ENCODE measurements at places on chromosomes 13 and 19.
A peak's percentile ranks its signal among the peaks of the same experiment; 100 is the strongest.

DNA sequence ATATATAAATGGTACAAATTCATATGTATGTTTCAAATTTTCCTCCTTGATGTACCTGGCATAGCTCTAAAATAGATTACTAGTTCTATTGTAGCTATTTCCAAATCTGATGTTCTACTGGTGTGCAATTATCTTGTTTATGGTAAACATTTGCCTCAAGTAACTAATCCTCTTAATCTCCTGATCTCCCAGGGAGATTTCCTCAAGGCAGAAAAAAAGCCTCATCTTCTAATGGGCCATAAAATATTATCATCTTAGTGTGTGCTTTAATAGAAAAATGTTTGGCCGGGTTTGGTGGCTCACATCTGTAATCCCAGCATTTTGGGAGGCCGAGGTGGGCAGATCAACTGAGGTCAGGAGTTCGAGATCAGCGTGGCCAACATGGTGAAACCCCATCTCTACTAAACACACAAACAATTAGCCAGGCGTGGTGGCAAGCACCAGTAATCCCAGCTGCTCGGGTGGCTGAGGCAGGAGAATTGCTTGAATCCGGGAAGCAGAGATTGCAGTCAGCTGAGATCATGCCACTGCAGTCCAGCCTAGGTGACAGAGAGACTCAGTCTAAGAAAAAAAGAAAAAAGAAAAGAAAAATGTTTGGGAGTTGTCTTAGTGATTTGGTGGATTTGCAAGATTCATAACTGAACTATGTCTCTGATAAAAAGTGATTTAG is 498.9 kb upstream of the SLITRK5 start:
- DNase-seq = no peak

GRCh38 chr19:41541990-41542584 is 33.9 kb upstream of the CEACAM21 start:
- peak; percentile 58 for DNase-seq

GRCh38 chr13:41286370-41286769 is 23.0 kb upstream of the MTRF1 start:
- DNase-seq = no peak

DNA sequence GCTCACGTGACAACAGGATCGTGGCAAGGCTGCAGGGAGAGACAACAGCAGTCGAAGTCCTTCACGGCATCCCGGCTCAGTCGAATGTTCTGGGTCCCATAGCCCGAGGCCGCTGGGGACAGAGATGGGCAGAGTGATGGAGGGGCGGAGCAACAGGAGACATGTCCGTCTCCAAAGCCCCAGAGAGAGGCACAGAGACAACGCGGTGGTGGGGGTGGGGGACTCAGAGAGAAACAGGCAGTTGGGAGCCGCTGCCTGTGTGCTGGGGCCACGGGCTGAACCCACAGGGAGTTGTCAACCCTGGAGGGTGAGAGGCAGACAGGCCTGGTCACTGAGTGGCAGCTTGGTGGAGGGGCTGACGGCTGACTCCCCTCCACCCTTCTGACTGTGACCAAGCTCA is 20.4 kb downstream of the NOSIP start:
- no peak for DNase-seq

- DNase-seq = no peak
Measured at GRCh38 chr13:51097353-51098043, 13.6 kb downstream of the C13orf42 start.

GRCh38 chr13:19791953-19792537 is 9.3 kb upstream of the PSPC1 start:
- DNase-seq = no peak

DNA sequence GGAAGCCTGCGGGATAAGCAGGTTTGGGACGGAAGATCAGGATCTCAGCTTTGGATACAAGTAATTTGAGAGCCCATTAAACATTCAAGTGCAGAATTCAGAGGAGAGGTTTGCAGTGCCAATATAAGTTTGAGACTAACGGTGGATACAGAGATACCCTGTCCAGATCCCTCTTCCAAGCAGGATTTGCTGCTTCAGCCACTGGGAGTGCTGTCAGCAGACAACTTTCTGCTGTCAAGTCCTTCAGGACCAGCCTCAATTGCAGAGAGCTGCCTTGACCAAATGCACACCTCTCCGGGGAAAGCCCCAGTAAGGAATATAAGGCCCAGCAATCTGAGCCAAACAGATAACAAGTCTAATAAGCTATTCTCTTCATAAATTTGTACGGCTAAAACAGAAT is 46.1 kb upstream of the ZNF780A start:
- no peak for DNase-seq

- no peak for DNase-seq
Measured at GRCh38 chr19:32687681-32688080, 3.9 kb upstream of the NUDT19 start.

DNA sequence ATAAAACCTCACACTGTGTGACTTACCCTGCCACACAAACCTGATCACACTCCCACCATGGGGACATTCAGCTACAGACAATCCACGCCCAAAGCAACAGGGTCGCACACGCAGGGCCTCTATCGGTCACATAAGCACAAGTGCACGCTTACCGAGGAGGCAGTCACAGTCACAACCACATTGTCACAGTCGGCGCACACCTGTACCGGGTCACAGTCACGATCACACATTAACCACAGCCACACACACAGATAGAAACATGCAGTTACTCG is 579 bp downstream of the ZNF566 start:
- DNase-seq = no peak

DNA sequence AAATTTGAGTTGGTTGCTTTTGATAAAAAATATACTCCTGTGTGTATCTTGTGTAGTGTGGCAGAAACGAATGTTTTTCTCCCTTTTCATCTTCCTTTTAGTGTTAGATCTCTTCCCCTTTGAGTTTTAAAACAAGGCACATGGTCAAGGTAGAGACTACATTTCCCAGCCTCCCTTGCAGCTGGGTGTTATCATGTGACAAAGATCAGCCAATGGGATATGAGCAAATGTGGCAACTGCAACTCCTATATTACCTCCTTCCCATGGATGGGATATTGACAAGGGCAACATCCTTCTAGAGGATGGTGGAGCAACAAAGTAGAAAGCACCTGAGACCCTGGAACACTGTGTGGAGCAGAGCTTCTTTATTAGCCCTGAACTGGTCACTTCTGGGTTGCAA is 42.4 kb downstream of the ADGRE3 start:
- DNase-seq = no peak

GRCh38 chr13:83877651-83878355 is 4.5 kb downstream of the SLITRK1 start:
- no peak for DNase-seq

DNA sequence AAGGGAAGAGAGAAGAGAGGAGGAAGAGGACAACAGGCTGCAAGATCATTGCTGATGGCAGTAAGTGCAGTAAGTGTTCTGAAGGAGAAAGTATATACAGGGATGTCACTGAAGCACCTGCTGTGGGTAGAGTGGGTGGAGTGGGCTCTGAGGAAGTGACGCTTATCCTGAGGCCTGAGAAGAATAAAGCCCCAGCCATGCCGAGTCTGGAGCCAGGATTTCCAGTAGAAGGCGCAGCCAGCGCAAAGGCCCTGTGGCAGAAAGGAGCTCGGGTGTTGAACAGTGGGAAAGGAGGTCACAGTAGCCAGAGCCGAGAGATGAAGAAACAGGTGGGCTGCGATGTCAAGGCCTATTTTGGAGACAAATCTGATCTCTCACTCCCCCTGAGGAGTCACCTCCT is 31.8 kb upstream of the ADGRE5 start:
- no peak for DNase-seq

- no peak for DNase-seq
Measured at GRCh38 chr13:81872581-81872980, 1531.7 kb upstream of the SPRY2 start.

DNA sequence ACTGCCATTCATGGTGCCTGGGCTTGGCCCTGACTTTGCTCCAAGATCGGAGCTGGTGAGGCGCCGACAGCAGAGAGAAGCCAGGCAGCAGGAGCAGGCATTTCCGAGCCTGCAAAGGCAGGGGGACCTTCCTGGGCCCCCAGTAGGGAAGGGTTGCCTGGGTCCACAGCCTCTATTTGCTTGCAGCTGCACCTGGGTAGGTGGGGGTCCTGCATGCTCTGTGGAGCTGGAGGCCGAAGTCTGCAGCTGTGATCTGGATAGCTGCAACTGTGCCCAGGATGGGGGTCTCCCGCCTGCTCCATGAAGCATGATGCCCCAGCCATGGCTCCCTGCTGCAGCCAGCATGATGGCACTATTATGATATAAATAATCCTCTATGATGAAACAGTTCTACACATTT is 2144.2 kb downstream of the PCDH9 start:
- DNase-seq = no peak

DNA sequence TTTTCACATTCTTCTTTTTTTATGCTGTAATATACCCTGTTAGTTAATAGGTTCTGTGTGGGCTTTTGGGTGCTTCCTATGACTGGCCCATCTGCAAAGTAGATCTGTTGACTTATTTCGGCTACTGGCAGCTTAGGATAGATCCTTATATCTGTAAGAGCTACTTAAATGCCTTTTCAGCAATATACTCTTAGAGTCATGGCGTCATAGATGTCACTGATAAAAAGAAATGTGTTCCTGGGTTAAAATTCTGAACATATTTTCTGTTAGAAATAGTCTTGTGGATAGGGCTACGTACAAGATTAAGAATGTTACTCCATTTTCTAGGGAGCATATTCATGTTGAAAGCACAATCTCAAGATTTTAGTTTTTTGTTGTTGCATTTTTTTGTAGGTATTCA is 4.7 kb downstream of the AKAP11 start:
- no peak for DNase-seq

DNA sequence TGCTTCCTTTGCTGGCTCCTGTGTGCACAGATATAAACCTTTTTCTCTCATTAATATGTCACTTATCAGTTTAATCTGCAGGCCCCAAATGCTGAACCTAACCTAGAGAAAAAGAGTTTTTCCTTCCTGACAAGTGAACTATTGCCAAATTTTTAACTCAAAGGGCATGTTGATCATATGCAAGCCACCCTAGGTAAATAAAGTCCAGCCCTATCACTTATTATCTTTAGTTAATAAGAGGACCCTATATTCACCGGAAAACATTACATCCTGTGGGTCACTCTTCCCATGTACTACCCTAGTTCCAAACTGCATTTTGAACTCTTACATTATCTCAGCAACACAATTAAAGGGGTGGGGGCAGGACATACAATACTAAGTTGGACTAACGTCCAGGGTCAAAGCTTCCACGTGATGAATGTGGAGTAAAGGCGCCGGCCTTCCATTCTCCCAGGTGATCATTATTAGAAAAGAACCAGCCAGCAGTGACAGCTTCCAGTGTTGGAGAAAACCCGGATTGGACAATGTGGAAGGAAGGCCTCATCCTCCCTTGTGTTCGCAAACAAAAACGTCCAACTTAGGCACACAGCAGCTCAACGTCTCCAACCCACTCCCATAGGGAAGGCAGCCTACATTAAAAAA is 86.6 kb downstream of the STK24 start:
- DNase-seq = no peak

DNA sequence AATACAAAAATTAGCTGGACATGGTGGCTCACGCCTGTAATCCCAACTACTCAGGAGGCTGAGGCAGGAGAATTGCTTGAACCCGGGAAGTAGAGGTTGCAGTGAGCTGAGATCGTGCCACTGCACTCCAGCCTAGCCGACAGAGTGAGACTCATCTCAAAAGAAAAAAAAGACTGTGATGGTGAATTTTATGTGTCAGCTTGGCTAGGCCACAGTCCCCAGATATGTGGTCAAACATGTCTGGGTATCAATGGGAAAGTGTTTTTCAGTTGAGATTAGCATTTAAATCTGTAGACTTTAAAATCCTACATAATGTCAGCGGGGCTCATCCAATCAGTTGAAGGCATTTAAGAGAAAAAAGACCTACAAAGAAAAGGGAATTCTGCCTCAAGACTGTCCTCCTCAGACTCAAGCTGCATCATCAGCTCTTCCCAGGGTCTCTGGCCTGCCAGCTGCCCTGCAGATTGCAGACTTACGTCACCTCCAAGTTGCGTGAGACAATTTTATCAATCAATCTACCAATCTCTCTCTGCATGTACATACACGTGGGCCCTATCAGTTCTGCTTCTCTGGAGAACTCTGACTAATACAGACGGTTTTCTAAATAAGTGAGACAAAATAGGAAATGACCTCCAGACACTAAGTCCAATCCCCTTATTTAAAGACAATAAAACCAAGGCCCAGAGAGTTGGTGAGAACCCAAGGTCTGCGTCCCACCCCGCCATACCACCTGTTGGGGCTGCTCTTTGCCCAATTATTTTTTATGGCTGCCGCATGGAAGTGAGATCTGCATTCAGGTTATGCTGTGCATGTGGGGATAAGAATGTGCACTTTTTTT is 99.2 kb downstream of the ABCC4 start:
- DNase-seq = no peak

GRCh38 chr13:101490406-101491015 is 38.0 kb downstream of the ITGBL1 start:
- no peak for DNase-seq

DNA sequence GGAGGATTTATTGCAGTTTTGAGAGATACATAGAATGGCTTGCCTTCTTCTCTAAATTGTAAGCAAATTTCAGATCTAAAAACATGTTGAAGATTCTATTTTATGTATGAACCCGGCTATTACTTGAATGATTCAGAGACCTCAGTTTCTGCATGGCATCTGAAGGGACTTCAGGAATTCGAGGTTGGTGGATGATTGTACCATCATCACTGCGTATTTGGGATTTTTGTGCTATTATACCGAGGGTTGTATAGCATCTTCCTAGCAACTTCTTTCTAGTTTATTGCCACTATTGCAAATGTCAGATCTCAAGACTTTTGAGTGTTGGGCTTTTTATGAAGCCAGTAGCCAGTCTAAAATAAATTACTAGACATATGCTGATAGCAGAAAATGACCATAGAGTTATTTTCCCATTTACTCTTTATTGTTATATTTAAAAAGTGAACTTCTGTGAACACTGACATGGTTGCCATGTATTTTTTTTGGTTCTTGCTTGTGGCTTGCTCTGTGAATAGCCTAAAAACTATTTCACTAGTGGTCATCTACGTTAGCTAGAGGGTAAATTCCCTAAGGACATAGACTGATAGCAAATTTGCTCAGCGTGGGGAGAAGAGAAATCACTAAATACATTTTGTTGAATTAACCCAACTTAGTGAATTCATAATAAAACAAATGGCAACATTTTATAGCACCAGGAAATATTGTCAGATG is 70.6 kb upstream of the KLF12 start:
- DNase-seq = no peak

DNA sequence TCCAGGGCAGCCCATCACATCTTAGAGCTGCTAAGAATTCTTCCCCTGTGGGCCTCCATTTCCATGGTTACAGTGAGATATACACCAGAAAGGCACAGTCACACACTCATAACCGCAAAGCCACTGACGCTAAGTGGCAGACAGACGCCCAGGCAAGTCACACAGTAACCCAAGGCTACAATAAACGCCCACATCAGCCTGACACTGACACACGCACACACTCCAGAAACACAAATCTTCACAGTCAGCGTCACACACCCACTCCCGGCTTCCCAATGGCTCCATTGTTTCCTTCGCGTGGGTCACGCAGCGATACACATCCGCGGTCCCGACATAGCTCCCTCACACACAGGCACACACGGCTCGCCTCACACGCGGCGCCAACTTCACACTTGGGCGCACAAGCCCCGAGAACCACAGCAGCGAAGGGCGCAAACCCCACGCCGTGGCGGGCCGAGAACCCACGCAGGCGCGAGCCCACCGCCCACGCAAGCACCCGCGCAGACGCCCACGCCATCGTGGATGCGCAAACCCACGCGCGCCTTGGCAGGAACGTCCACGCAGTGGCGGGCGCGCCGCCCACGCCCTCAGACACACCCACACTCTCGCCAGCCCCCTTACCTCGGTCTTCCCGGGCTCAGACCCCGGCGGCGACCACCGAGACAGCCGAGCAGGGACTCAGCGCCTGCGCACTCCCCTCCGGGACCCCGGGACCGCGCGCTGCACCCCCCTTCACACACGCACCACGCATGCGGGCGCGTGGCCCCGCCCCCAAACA is at the start of gene ZNF667:
ZNF667 (minus strand) TSS at position 695 of the 778 bp plus-strand sequence. CDS start 14,975 bp downstream, outside the sequence.
- peak; percentile 3 for DNase-seq

Measured in stimulated activated CD4-positive, alpha-beta T cell treated with anti-CD3 and anti-CD28 coated beads, Interleukin-15, amount 100 ng/mL, for 1 hour (primary cell).